Neuronal stem cell (in vitro differentiated cells): ENCODE measurements at places on chromosomes 5 and 9.

- no peaks in the 10 kb centered on the region for H3K4me1 ChIP-seq
- peak overlapping the region; percentile 88 for H3K27ac ChIP-seq
- peak; percentile 4 for DNase-seq
- H3K36me3 ChIP-seq: peaks cover 26% of the 10 kb centered on the region
- H3K27me3 ChIP-seq: no peaks in the 10 kb centered on the region
- H3K4me3 ChIP-seq: peak overlapping the region; percentile 95
These were observed 720 bp downstream of the NUDT12 start for GRCh38 chr5:103561685-103562452.

GRCh38 chr9:78547831-78548230, 250.9 kb downstream of the PSAT1 start:
- H3K4me3 ChIP-seq: no peak overlapping the region
- H3K4me1 ChIP-seq: peaks cover 2% of the 10 kb centered on the region
- no peaks in the 10 kb centered on the region for H3K27me3 ChIP-seq
- no peak overlapping the region for H3K27ac ChIP-seq
- no peaks in the 10 kb centered on the region for H3K36me3 ChIP-seq
- DNase-seq: no peak

DNA sequence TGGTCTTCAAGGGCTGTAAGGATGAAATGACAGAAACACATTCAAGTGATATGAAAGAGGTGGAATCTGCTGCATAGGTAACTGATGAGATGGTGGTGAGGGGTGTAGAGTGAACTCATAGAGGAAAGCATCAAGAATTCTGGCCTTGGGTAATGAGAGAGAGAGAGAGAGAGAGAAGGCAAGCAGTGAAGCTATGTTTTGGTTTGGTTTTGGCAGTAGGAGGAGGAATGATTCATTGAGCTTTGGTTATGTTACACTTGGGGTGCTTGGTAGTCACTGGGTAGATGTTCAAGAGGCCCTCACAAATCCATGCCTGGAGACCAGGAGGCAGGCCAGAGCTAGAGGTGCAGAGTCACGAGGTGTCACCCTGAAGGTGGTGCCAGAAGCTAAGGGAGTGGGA, 89.5 kb downstream of the EGFLAM start:
- no peak overlapping the region for H3K27ac ChIP-seq
- no peak for DNase-seq

- DNase-seq: no peak
- no peaks in the 10 kb centered on the region for H3K27me3 ChIP-seq
- peaks cover 6% of the 10 kb centered on the region for H3K36me3 ChIP-seq
These were observed 20.0 kb downstream of the STOM start for GRCh38 chr9:121350036-121350435.

- H3K27ac ChIP-seq: no peak overlapping the region
- H3K27me3 ChIP-seq: no peaks in the 10 kb centered on the region
These were observed 131.8 kb downstream of the GAPVD1 start for GRCh38 chr9:125393426-125393825.

GRCh38 chr5:154993461-154993860, 20.1 kb upstream of the KIF4B start:
- no peak for DNase-seq
- no peak overlapping the region for H3K27ac ChIP-seq
- H3K36me3 ChIP-seq: no peaks in the 10 kb centered on the region
- H3K4me1 ChIP-seq: peaks cover 3% of the 10 kb centered on the region

DNA sequence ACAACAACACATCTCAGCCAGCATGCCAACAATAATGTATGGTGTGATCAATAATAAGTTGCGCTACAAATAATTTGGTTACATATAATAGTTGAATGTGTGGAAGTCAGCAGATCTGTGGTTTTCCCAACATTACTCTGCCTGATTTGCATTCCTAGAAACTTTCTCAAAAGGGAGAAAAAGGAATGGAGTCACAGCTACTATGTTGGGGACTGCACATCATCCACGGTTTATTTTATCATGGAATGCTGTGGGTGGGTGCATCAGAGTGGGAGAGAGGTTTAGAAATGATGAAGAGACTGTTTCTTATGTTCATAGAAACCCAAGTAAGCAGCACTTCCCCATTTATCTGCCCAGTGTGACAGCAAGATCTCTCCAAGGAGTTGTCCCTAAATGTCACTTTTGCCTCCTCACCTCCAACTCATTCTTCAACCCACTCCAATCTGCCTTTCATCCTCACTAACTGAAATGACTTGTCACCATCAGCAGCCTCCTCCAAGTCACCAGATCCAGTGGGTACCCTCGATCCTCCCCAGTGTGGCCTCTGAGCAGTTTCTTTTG, 2.8 kb upstream of the SPOCK1 start:
- peaks cover 3% of the 10 kb centered on the region for H3K4me1 ChIP-seq
- no peaks in the 10 kb centered on the region for H3K36me3 ChIP-seq
- no peak overlapping the region for H3K4me3 ChIP-seq
- H3K27ac ChIP-seq: no peak overlapping the region
- H3K27me3 ChIP-seq: peaks cover 9% of the 10 kb centered on the region

GRCh38 chr9:123556464-123557435, 200.8 kb downstream of the CRB2 start:
- H3K36me3 ChIP-seq: no peaks in the 10 kb centered on the region
- H3K4me1 ChIP-seq: peaks cover 3% of the 10 kb centered on the region
- DNase-seq: no peak
- H3K27me3 ChIP-seq: no peaks in the 10 kb centered on the region
- H3K4me3 ChIP-seq: no peak overlapping the region

- H3K27me3 ChIP-seq: no peaks in the 10 kb centered on the region
- no peak overlapping the region for H3K27ac ChIP-seq
- no peaks in the 10 kb centered on the region for H3K4me1 ChIP-seq
- H3K4me3 ChIP-seq: no peak overlapping the region
These were observed 369.2 kb upstream of the PDE4D start for GRCh38 chr5:60262576-60263295.

DNA sequence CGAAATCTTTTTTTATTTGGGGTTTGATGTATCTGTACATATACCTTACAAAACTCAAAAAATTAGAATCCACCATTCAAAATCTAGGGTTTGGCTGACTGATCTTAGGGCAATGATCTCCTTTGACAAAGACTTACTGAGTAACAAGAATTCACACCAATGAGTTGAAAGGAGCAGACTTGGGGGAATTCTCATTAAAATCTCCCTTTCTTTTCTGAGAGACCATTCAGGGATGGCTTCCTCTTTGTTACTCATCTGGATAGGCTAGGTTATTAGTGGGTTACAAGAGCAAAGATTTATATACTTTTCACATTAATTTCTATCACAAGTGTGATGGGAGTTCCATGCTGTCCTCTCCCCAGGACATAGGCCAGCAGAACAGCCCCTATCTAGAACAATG, 661.0 kb downstream of the KCTD16 start:
- no peak overlapping the region for H3K4me3 ChIP-seq
- H3K27ac ChIP-seq: no peak overlapping the region
- H3K36me3 ChIP-seq: no peaks in the 10 kb centered on the region

GRCh38 chr5:43041110-43041668, 1.1 kb upstream of the ANXA2R start:
- peaks cover 86% of the 10 kb centered on the region for H3K27me3 ChIP-seq
- peak overlapping the region; percentile 66 for H3K4me3 ChIP-seq
- peaks cover 2% of the 10 kb centered on the region for H3K4me1 ChIP-seq

GRCh38 chr9:125366676-125367075, 105.0 kb downstream of the GAPVD1 start:
- H3K27ac ChIP-seq: no peak overlapping the region
- no peaks in the 10 kb centered on the region for H3K4me1 ChIP-seq
- H3K27me3 ChIP-seq: no peaks in the 10 kb centered on the region
- H3K4me3 ChIP-seq: no peak overlapping the region

- DNase-seq: no peak
- no peak overlapping the region for H3K27ac ChIP-seq
- no peaks in the 10 kb centered on the region for H3K27me3 ChIP-seq
- no peaks in the 10 kb centered on the region for H3K36me3 ChIP-seq
These were observed 139.7 kb upstream of the RUSC2 start for GRCh38 chr9:35350212-35350611.

DNA sequence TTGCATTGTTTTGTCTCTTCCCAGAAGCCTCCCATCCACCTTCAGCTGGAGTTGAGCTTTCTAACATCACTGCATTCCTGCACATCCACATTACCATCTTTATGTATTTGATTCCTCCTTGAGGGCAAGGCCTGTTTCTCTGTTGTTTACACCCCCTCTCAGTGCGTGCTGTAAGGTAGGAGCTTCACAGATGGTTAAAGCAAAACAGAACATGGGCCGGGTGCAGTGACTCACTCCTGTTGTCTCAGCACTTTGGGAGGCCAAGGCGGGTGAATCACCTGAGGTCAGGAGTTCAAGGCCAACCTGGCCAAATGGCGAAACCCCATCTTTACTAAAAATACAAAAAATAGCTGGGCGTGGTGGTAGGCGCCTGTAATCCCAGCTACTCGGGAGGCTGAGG, 110.9 kb downstream of the KCNIP1 start:
- no peak overlapping the region for H3K27ac ChIP-seq
- no peak for DNase-seq
- no peaks in the 10 kb centered on the region for H3K36me3 ChIP-seq
- H3K4me3 ChIP-seq: no peak overlapping the region

DNA sequence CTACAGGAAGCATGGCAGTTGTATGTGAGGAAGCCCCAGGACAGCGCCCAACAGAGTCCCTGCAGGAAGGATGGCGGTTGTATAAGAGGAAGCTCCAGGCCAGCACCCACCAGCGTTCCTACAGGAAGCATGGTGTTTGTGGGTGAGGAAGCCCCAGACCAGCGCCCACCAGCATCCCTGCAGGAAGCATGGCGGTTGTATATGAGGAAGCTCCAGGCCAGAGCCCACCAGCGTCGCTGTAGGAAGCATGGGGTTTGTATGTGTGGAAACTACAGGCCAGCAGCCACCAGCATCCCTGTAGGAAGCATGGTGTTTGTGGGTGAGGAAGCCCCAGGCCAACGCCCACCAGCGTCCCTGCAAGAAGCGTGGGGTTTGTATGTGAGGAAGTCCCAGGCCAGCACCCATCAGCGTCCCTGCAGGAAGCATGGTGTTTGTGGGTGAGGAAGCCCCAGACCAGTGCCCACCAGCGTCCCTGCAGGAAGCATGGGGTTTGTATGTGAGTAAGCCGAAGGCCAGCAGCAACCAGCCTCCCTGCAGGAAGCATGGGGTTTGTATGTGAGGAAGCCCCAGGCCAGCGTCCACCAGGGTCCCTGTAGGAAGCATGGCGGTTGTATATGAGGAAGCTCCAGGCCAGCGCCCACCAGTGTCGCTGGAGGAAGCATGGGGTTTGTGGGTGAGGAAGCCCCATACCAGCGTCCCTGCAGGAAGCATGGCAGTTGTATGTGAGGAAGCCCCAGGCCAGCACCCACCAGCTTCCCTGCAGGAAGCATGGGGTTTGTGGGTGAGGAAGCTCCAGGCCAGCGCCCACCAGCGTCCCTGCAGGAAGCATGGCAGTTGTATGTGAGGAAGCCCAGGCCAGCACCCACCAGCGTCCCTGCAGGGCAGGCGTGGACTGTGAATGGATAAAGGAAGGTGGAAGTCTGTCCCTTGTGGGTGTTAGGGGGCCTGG, 79.0 kb downstream of the DAP start:
- peaks cover 18% of the 10 kb centered on the region for H3K36me3 ChIP-seq
- no peaks in the 10 kb centered on the region for H3K27me3 ChIP-seq
- H3K4me1 ChIP-seq: no peaks in the 10 kb centered on the region

DNA sequence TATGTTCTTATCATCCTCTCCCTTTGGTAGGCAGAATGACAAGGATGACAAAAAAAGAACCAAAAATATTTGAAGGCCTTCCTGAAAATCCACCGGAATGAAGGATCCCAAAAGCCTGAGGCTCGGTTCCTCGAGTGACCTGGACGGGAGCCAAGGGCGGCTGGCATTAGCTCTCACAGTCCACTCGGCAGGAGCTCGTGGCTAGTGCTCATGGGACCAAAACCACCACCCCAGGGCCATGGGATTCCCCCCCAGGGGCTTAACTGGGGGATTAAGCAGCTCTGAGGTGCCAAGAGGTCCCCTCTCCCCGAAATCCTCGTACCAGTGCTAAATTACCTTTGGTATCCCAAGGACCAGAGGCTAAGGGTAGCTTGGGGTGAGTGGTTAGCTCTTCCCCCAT, 586 bp upstream of the PDZD2 start:
- peak overlapping the region; percentile 84 for H3K4me3 ChIP-seq
- DNase-seq: no peak
- peaks cover 4% of the 10 kb centered on the region for H3K4me1 ChIP-seq
- H3K36me3 ChIP-seq: no peaks in the 10 kb centered on the region

- no peaks in the 10 kb centered on the region for H3K36me3 ChIP-seq
- H3K27ac ChIP-seq: no peak overlapping the region
- H3K27me3 ChIP-seq: no peaks in the 10 kb centered on the region
- DNase-seq: no peak
- no peak overlapping the region for H3K4me3 ChIP-seq
- H3K4me1 ChIP-seq: no peaks in the 10 kb centered on the region
These were observed 378.5 kb downstream of the MLLT3 start for GRCh38 chr9:20243841-20244240.

DNA sequence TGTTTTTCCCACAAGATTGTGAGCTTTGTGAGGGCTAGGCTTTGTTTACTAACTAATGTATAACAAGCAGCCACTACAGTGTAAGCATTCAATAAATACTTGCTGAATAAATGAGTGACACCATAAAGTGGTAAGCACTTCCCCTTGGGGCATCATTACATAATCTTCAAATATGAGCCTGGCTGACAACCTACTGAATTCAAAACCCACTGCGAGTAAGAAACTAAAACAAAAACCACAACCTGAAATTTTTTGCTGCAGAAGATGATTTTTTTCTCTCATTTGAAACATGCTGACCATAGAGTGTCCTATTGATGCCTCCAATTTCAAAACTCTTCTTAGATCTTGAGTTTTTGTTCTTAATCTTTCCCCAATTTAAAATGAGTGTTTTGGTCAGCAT, 331.3 kb upstream of the CCNG1 start:
- H3K4me1 ChIP-seq: no peaks in the 10 kb centered on the region
- H3K4me3 ChIP-seq: no peak overlapping the region
- H3K27ac ChIP-seq: no peak overlapping the region
- no peak for DNase-seq
- no peaks in the 10 kb centered on the region for H3K36me3 ChIP-seq
- H3K27me3 ChIP-seq: no peaks in the 10 kb centered on the region

DNA sequence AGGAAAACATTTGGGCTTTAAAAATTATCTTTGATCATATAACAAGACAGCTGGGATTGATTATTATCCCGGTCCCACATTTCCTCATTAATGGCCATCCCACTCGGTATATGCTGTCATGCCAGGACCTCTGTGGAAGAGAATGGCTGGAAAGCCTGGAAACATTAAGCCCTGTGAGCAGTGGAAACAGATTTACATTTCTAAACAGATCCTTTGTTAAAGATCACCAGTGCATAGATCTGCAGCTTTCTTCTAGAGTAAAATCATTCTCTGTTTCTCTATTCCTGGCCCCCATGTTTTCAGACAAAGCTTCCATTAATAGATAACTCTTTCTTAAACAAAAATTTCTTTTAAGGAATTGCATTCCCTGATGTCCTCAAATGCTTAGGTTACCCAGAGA, 152.2 kb downstream of the CAVIN4 start:
- H3K27ac ChIP-seq: no peak overlapping the region
- no peaks in the 10 kb centered on the region for H3K27me3 ChIP-seq
- H3K4me1 ChIP-seq: no peaks in the 10 kb centered on the region
- no peaks in the 10 kb centered on the region for H3K36me3 ChIP-seq
- no peak overlapping the region for H3K4me3 ChIP-seq

- H3K4me3 ChIP-seq: no peak overlapping the region
- DNase-seq: no peak
- H3K27me3 ChIP-seq: no peaks in the 10 kb centered on the region
- no peak overlapping the region for H3K27ac ChIP-seq
These were observed 432.3 kb upstream of the EDIL3 start for GRCh38 chr5:84816746-84817547.

- no peak overlapping the region for H3K27ac ChIP-seq
- DNase-seq: no peak
- H3K4me1 ChIP-seq: peaks cover 12% of the 10 kb centered on the region
- no peaks in the 10 kb centered on the region for H3K36me3 ChIP-seq
- no peak overlapping the region for H3K4me3 ChIP-seq
- H3K27me3 ChIP-seq: no peaks in the 10 kb centered on the region
These were observed 385.5 kb downstream of the ADGRV1 start for GRCh38 chr5:90944116-90944515.
